ENCODE measurements at places on chromosomes 16 and 17.
A peak's percentile ranks its signal among the peaks of the same experiment; 100 is the strongest.

GRCh38 chr16:85027349-85027957 lies at the start of gene KIAA0513:
Gene KIAA0513, plus strand, starts transcription at chr16:85027795. Its CDS starts 39,277 bp downstream, at chr16:85067072.
- DNase-seq, result no peak

GRCh38 chr16:81263470-81264220 lies 25.2 kb downstream of the BCO1 start:
- DNase-seq, result no peak

- no peak for DNase-seq
Observed at GRCh38 chr16:12917653-12918052, 16.3 kb downstream of the SHISA9 start.

- DNase-seq, result peak; percentile 22
Observed at GRCh38 chr16:8931859-8932258, 31.8 kb downstream of the USP7 start.

DNA sequence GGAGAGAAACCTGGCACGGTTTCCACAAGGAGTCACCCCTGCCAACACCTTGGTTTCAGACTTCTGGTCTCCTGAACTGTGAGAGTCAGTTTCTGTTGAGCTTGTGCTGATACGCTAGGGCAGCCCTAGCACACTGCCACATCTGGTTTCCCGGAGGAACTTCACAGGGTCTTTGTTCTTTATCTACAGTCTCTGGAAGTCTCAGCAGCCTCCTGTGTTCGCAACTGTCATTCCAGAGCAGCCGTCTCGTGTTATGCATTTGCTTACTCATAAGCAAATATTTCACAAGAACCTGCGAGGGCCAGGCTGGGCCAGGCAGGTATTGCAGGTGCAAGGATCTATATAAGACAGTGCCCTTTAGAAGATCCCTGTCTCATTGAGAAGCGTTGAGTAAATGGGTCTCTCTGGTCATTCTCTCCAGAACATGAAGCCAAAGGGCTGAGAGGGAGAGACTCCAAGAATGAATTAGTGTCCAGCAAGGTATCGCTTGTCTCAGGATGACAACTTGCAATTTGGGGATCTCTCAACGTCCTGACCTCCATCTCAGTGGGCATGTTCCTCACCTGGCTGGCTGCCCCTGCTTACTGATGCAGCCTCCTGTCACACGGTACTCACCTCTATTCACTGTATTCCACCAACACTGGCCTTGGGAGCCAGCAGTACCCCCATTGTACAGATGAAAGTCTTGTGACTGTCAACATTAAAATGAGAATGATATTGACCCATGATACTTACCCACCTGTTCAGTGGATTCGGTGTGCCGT lies 141.2 kb downstream of the WWOX start:
- DNase-seq, result no peak

DNA sequence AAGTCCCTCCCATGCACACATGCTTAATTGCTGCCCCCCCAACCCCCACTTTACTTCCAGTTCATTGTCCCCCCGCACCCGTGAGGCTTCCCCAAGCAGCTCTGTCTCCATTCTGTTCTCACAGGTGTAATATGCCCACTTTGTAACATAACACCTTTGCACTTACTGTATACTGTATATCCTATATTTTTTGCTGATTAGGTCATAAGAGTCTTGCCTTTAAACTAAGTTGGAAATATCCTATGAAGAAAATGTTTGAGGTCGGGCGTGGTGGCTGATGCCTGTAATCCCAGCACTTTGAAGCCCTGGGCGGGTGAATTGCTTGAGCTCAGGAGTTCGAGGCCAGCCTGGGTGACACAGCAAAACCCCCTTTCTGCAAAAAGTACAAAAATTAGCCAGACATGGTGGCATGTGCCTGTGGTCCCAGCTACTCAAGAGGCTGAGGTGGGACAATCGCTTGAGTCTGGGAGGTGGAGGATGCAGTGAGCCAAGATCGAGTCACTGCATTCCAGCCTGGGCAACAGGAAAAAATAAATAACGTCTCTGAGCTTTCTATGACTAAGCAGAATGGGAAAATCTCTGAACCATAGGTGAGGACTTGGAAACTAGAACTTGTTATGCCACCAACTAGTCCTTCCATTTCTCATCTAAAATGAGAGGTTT lies 76.1 kb downstream of the TNRC6C start:
- DNase-seq, result no peak

DNA sequence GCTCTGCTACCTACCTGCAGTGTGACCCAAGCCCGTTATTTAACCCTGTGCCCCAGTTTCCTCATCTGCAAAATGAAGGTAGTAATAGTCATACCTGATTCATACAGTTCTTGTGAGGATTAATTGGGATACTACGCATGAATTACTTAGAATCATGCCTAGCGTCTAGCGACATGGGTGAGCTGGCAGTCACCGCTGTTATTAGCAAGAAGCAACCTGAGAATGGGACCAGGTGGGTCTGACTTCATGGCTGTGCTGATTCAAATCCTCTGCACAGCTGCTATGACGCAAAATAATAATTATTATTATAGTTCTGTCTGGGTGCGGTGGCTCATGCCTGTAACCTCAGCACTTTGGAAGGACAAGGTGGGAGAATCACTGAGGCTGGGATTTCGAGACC lies 7.9 kb downstream of the SOCS1 start:
- no peak for DNase-seq

DNA sequence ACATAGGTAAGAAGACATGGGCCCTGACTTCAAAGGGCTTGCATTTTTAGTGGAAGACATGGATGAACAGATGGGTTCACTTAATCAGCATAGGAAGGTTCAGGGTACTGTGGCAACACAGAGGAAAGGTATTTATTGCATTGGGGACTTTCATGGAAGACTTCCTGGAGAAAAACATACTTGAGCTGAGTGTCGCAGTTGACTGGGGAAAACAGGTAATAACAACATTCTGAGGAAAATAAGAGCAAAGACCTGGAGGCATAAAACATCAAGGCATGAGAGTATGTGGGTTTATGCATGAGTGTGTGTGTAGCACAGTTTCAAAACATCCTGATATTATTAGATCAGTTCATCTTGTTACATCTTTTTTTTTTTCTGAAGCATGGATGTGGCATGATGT lies 82.7 kb downstream of the MAP2K6 start:
- DNase-seq, result no peak

DNA sequence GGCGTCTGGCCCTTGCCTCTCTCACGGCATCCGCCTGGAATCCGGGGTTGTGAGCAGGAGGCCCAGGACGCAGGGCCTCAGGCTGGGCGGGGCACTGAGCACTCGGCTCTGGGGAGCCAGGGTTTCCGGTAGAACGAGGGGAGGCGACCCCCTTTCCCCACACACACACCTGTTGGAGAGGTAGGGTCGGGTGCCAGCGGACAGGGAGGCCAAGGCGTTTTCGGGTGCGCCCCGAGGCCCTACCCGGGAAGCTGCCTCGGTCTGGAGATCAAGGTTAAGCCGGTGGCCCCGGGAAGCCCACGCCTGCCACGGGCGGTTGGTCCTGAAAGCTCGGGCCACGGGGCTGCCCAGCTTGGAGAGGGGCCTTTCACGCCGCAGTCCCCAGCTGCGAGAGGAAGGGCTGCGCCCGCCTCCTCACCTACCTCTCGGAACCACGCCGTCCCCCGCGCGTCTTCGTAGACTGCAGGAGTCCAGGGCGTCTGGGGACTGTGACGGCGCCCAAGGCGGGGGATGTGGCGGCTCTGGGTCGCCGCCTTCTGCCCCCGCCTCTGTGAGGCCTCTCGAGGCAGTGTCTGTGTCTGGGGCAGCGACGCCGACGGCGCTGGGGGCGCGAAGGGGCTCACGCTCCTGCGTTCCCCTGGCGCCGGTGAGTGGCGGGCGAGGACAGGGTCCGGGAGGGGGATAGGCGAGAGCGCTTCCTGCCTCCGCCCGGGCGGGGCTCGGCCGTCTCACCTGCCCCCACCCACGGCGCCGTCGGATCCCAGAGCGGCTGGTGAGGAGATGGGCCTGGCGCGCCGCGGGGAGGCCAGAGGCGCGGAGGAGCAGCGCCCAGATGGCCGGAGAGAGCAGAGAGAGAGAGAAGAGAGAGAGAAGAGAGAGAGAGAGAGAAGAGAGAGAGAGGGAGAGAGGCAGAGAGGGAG lies 20.3 kb upstream of the HOXB9 start:
- DNase-seq, result no peak

DNA sequence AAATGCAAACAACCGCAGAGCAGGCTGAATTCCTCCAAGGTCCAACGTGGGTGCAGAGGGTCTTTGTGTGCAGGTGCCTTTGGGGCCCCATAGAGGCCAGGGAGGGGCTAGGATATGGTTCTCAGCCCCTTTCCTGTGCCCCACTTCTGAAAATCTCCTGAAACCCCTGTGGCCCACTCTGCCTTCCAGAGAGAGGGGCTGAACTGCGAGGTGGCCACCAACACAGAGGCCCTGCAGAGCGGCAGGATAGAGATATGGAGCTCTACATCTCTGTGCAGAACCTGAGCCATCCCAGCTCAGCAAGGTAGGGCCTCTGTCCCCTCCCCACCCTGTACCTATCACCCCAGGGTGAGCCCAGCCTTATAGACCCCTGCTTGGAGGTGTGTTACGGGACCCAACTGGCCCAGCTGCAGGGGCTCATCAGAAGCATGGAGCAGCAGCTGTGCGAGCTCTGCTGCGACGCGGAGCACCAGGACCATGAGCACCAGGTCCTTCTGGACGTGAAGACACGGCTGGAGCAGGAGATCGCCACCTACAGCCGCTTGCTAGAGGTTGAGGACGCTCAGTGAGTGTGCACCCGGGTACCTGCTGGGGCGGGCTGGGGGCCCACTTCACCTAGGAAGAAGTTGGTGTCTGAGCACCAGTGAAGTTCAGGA lies 5.5 kb downstream of the USP6 start:
- no peak for DNase-seq
